ENCODE measurements at places on chromosomes 1 and 21. TPM values are rescaled to one million over a fixed set of nuclear protein-coding genes. Genes with fewer than 3 reads are reported as not detected.

Gene COL8A2
- 13.8 TPM for total RNA-seq

Gene TFF3
- not detected for total RNA-seq

Gene ATG4C
- 7.7 TPM for total RNA-seq

Gene NID1
- 175 TPM for total RNA-seq

Gene SPRR2B
- not detected for total RNA-seq

Gene COL11A1
- total RNA-seq: 2.5 TPM

Gene CDCA8
- 3.7 TPM for total RNA-seq

Gene DIRAS3
- 8.8 TPM for total RNA-seq

Gene HPDL
- total RNA-seq: 0.86 TPM

Gene FLG
- 0.23 TPM for total RNA-seq

Gene WNT3A
- not detected for total RNA-seq

Measured in smooth muscle cell of the pulmonary artery (primary cell).